ENCODE measurements at places on chromosomes 3 and 15. TPM values are rescaled to one million over a fixed set of nuclear protein-coding genes. Genes with fewer than 3 reads are reported as not detected.

RARRES1 gene
- 10.2 TPM for total RNA-seq

PLOD2 gene
- 71.7 TPM for total RNA-seq

RASGRF1 gene
- 4.9 TPM for total RNA-seq

PLIN1 gene
- total RNA-seq = 0.55 TPM

MCTP2 gene
- total RNA-seq = 12.4 TPM

ALG3 gene
- 9.1 TPM for total RNA-seq

MESP1 gene
- 1.5 TPM for total RNA-seq

CCDC9B gene
- total RNA-seq = 3.0 TPM

KBTBD8 gene
- 17.1 TPM for total RNA-seq

LYZL4 gene
- total RNA-seq = not detected

CLDN11 gene
- total RNA-seq = 413 TPM

IL17RD gene
- total RNA-seq = 17.3 TPM

RAD51 gene
- total RNA-seq = 2.5 TPM

RBMS3 gene
- total RNA-seq = 80.7 TPM

RNF168 gene
- total RNA-seq = 20.6 TPM

GOLGA8H gene
- total RNA-seq = 2.2 TPM

PRR23E gene
- not detected for total RNA-seq

IL17RE gene
- 0.79 TPM for total RNA-seq

ARGFX gene
- not detected for total RNA-seq

NTRK3 gene
- 62.7 TPM for total RNA-seq

NRG4 gene
- 8.7 TPM for total RNA-seq

ISLR2 gene
- 5.2 TPM for total RNA-seq

ADIPOQ gene
- total RNA-seq = under 0.01 TPM

CACNA1D gene
- total RNA-seq = 14.1 TPM

PXK gene
- 43.6 TPM for total RNA-seq

KNG1 gene
- total RNA-seq = not detected

CCR9 gene
- total RNA-seq = 2.0 TPM

BLM gene
- 8.3 TPM for total RNA-seq

HEG1 gene
- total RNA-seq = 26.4 TPM

TMEM207 gene
- not detected for total RNA-seq

GOLGA8J gene
- total RNA-seq = 0.39 TPM

ATP13A5 gene
- 1.5 TPM for total RNA-seq

SCN11A gene
- 44.3 TPM for total RNA-seq

SORD gene
- 24.6 TPM for total RNA-seq
